ENCODE measurements at places on chromosomes 12 and 14.

- DNase-seq: no peak
These were observed 177.7 kb upstream of the FRMD6 start for GRCh38 chr14:51473808-51474565.

- DNase-seq: no peak
These were observed 116.4 kb downstream of the NUBPL start for GRCh38 chr14:31677630-31678029.

DNA sequence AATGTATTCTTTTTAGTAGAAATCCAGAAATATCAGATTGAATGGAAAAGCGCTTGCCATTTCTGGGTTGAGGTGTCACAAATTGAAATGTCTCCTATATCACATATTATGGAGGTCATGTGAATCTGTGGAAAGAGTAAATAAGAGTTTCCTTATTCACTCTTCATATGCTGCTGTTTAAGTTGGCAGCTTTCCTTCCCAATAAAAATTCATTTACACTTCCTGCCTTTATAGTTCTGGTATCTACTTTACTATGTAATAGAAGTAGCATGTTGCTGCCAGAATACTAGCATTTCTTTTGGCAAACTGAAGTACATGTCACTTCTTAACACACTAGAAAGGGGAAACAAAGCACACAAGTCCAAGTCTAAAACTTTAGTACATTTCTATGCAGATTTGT lies 60.8 kb downstream of the SDR9C7 start:
- no peak for DNase-seq

DNA sequence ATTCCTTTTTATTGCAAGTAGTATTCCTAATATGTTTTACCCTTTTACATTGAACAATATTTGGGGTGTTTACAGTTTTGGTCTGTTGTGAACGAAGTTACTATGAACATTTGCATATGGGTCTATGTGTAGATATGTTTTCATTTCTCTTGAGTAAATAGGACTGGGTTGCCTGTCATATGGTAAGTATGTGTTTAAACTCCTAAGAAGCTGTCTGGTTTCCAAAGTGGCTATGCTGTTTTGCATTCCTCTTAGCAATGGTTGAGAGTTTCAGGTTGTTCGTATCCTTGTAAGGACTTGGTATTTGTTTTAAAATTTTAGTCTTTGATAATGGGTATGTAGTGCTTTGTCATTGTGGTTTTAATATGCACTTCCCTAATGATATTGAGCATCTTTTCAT lies 6.3 kb downstream of the METAP2 start:
- DNase-seq: no peak

DNA sequence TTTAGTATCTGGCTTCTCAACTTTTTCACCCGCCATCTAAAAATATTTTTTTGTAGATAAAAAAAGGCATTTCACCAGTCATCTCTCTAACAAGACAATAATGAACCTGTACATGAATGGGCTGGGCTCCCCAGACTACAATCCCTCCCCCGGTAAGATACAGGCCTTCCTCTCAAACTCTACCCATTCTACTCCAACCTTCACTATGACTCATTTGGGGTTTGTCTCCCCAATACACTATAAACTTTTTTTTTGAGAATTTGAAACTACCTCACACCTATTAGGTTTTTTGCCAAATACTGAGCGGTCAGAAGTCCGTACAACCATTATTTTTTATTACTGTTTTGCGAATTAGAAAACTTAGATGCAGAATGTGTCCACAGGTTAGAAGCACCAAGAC lies 784 bp downstream of the RPL6 start:
- DNase-seq: no peak

- peak; percentile 8 for DNase-seq
These were observed 349.7 kb upstream of the FAR2 start for GRCh38 chr12:28799348-28799747.

DNA sequence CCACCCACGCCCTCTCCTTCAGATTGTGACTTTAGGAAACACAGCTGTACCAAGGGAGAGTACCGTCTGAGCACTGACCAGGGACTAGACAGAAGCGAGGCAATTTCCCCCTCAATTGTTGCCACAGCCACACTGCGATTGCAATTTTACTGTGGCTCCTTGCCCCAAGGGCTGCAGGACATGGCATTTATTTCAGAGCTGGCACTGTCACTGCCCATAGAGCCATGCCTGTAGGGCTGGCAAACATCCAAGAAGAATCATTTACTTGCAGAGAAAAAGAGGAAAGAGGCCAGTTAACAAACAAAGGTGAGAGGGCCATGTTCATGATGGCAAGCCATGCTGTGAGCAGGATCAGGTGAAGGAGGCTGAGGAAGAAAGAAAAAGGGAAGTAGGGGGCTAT lies 129.6 kb downstream of the EMP1 start:
- DNase-seq: no peak

DNA sequence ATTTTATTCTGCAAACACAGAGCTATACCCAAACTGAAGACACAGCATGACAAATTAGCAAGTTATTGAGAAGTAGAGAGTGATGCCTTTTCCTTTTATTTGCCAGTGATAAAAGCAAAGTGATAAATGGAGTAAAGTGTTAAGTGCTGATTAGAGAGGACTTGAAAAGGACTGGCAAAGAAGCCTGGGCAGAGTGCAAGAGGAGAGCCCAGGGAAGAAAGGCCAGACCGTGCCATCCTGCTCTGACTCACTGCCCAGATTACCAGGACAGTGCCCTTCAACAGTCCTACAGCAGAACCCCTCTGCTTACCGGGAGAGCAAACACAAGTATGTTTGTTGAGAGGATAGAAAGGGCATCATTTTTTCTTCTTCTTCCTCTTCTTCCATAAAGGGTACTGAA lies 106.5 kb downstream of the ETV6 start:
- DNase-seq: no peak

DNA sequence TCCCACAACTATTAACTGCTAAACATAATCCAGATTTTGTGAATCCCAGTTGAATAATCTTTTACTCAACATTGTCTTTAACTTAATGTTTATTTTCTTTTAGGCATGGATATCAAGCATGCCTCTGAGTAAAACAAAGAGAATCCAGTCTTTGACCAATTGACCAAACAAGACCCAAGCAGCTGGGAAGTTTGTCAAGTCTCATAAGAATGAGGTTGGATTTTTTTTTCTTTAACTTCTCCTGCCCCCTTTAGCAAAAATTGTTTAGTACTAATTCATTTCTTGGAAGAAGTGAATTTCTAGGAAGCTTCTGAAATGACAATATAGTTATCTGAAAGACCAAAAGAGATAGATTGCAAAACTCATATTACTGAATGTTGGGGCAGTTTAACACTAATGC lies 89.9 kb downstream of the OTOGL start:
- peak; percentile 45 for DNase-seq

DNA sequence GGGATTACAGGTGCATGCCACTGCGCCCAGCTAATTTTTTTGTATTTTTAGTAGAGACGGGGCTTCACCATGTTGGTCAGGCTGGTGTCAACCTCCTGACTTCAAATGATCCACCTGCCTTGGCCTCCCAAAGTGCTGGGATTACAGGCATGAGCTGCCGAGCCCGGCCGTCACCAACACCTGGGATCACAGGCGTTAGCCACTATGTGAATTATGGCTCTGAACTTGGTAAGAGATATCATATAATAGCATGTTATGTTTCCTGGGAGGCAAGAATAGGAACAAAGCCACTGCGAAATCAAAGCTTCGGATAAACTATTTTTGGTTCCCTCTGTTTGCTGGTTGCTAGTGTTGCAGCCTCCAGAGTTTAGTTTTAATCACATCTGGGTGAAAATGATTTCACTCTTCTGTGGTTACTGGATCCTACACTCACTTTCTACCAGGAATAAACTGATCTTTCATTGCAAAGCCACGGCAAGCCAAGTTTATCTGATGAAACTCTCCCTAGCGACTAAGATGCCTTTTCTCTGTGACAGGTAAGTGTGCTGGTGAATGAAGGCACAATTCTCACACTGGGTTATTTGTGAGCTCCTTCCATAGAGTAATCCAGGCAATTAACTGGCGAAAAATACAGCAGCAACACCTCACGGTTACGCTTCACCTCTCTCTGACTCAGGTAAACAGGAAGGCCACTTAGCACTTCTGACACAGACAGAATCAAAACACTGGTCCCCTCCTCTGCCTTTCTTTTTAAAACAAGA lies 16.7 kb downstream of the SNRNP35 start:
- DNase-seq: no peak

DNA sequence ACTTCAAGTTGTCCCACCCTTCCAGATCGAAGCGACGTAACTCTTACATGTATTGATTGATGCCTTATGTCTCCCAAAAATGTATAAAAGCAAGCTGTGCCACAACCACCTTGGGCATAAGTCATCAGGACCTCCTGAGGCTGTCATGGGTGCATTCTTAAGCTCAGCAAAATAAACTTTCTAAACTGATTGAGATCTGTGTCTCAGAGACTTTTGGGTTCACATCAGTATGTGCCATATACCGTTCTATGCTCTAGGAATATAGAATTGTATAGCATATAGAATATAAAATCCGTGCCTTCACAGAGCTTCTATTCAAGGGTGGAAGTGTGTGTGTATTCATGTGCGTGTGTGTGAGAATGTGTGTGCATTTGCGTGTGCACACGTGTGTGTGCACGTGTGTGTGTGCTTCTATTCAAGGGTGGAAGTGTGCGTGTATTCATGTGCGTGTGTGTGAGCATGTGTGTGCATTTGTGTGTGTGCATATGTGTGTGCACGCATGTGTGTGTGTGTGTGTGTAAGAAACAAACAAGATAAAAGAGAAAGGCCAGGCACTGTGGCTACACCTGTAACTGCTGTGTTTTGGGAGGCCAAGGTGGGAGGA lies 11.5 kb upstream of the STX2 start:
- DNase-seq: no peak

GRCh38 chr12:49619286-49619685 lies 4.1 kb upstream of the PRPF40B start:
- no peak for DNase-seq

DNA sequence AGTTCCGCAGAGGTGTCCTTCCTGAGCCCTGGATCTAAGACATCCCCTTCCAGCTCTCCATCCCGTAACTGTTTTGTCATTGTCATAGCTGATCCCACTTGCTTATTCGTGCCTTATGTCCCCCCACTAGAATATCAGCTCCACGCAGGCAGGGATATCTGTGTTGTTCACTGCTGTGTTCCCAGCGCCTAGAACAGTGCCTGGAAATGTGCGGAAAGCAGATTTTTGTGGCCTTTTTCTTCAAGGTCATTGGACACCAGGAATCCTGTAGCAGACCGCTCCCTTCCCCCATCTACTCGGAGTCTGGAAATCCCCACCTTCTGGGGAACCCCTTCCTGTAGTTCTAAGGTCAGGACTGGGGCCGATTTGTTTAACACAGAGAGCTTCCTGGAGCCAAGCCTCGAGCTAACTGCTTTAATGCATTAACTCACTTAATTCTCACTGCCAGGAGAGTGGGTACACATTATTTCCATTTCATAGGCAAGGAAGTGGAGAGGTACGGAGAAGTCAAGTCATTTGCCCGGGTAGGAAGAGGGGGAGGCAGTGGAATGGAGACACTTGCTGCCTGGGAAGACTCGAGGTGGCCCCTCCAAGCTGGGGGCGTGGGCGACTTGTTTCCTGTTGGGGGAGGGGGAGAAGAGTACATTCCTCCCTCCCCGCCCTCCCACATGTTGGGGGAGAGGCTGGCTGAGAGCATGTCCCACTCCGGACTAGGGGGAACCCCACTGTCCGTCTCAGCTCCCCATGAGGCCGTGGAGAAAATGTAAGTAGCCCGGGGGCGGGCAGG lies 1.2 kb upstream of the SH2B3 start:
- DNase-seq: no peak

DNA sequence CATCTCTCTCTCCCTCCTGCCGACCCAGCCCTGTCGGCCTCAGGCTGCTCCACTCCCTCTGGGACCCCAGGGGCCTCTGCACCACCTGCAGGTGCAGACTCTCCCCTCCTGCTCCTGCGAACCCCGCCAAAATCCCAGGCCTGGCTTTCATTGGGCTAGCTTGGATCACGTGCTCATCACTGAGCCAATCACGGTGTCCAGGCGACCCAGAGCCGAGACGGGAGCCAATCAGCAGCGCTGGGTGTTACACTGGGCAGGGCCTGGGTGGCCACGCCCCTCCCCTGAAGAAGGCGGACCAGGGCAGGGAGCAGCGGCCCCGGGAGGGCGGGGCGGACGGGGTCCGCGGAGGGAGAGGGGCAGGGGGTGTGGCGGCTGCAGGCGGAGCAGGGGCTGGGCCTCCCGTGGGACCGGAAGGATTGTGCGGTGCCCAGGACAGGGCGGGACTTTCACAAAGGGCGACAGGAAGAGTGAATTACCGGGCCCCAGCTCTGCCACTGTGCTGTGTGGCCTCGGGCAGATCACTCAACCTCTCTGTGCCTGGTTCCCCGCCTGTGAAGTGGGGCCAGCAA lies 66.6 kb upstream of the FBRSL1 start:
- no peak for DNase-seq

- peak; percentile 75 for DNase-seq
These were observed 58.6 kb downstream of the SLC38A1 start for GRCh38 chr12:46209914-46210872.

GRCh38 chr12:126055521-126055920 lies 990.3 kb downstream of the AACS start:
- DNase-seq: no peak

DNA sequence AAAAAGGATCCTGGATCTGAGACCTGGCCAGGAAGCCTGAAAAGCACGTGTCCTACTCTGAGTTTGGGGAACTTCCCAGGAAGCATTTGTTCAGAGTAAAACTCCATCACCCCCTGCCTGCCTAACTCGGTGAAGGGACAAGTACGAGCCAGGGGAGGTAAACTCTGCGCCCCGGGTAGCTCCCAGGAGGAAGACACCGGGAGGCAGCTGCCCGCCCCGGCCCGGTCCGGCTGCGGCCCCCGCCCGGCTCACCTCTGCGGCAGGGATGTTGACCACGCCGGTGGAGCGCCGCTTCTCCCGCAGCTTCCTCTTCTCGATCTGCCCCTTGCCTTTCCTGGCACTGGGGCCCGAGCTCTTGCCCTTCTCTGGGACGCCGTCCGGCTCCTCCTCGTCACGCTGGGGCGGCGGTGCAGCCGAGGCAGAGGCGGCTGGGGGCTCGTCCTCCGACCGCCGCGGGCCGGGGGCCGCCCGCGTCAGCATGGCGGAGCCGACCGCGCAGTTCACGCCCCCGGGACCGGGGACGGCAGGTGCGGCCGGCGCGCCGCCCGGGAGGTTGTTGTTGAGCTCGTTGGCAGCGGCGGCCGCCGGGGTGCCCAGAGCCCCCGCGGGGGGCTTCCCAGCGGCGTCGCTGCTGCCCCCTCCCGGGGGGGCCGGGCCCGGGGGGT lies 1.2 kb downstream of the PAWR start:
- peak; percentile 75 for DNase-seq

- no peak for DNase-seq
These were observed 134.4 kb upstream of the FGD4 start for GRCh38 chr12:32264961-32265360.

DNA sequence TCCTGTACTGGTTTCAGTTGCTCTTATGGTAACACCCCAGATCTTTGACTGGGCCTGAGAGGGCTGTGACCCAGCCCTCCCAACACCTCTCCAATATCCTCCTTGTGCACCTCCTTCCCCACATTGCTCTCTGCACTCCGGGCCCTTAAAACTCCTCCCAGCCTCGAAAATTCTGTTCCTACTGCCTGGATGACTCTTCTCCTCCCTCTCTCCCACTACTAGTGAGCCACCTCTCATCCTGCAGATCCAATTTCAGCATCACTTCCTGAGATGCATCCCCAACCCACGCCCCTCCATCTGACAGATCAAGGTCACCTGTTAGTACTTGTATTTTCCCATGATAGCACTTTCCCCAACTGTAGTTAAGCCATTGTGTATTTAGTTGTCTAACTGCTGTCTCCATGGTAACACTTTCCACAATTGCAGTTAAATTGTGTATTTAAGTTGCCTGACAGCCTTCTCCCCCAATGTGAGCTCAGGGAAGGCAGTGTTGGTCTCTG lies 11.5 kb upstream of the NT5DC3 start:
- peak; percentile 79 for DNase-seq
